Ammon's horn (tissue), 1 donor: ENCODE measurements at places on chromosomes 7 and 10.

- DNase-seq, result no peak
Observed at GRCh38 chr10:49448924-49449323, 53.0 kb upstream of the DRGX start.

GRCh38 chr10:127102176-127102575, 94.2 kb downstream of the INSYN2A start:
- DNase-seq, result no peak

DNA sequence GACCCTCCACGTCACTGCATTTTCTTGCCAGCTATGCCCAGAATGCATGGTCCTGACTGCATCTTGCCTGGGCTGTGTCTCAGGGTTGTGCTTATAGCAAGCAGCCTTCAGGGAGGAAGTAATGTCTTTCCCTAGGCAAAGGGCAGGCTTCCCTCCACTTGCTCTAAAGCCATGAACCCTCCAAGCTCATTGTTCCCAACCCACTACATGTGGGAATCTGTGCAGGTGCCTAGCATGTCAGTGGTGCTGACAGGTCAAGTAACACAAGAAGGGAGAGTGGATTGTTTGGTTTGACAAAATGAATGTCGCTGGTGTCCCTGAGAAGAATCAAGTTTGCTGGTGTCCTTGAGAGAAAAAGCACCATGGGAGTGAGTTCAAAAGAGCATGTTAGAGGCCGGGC, 53.9 kb upstream of the UCN3 start:
- no peak for DNase-seq

GRCh38 chr10:129796710-129797420, 167.2 kb downstream of the EBF3 start:
- no peak for DNase-seq

GRCh38 chr10:76025124-76025477, 593.7 kb downstream of the LRMDA start:
- no peak for DNase-seq

DNA sequence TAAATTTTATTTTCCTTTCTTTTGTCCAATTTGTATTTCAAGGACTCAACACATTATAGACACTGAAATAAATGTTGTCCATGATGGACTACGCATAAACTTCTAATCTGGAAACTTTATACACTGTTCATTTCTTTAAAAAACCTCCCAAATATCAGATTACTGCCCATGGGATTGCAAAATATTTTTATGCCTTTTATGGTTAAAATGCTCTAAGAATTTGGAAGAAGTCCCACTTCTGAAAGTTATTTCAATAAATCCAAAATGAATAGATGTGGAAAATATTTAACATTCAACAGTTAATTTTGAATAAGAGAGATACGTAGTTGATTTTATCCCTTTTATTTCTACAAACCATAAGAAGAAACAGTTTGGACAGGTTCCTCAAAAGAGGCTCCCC, 46.1 kb downstream of the CABCOCO1 start:
- no peak for DNase-seq

DNA sequence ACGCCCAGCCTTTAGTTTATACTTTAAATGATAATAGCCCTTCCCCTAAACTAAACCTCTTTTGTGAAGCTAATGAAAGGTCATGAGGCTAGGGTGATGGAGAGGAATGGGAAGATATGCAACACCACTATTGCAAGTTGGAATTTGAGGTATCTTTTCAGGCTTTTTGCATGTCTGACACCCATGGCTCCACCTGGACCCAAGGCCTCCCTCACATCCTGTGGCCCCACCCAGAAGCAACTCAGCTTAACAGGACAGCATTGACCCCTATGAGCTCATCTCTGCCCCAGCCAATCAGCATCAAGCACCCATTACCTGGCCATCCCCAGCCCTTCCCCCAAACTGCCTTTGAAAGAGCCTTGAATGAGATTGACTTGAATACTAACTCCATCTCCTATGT, 674.2 kb upstream of the NRP1 start:
- no peak for DNase-seq

DNA sequence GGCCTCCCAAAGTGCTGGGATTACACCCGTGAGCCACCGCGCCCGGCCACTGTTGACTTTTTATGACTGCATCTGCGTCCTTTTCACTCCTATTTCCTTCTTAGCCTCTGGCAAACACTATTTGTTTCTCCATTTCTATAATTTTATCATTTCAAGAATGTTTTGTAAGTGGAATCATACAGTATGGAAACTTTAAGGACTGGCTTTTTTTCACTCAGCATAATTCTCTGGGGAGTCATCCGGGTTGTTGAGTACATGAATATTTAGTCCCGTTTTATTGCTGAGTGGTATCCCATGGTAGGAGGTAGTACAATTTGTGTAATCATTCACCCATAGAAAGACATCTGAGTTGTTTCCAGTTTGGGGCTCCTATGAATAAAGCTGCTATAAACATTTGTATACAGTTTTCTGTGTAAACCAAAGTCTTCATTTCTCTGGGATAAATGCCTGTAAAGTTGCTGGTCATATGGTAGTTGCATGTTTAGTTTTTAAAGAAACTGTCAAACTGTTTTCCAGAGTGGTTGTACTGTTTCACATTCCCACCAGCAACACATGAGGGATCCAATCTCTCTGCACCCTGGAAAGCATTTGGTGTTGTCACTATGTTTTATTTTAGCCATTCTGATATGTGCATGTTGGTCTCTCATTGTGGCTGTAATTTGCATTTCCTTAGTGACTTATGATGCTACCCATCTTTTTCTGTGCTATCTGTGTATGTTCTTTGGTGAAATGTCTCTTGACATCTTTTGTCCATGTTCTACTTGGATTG, 139.6 kb upstream of the EEPD1 start:
- DNase-seq, result no peak

DNA sequence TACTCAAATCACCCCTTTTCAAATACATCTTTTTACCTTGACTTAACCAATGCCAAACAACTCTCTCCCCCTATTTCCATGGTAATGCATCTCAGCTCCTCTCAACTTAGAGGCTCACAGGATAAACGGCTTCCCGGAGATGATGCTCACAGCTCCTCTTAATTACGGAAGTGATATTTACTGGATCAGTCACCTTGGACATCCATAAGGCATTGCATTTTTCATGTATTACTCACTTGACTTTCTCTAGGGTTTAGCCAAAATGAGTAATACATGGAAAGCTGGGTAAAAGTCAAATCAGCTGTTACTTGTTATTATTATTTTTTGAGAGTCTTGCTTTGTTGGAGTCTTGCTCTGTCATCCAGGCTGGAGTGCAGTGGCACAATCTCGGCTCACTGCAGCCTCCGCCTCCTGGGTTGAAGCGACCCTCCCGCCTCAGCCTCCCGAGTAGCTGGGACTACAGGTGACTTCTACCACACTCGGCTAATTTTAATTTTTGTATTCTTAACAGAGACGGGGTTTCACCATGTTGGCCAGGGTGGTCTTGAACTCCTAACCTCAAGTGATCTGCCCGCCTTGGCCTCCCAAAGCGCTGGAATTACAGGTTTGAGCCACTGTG, 73.3 kb upstream of the RHEB start:
- DNase-seq, result no peak

- no peak for DNase-seq
Observed at GRCh38 chr7:73823873-73824592, 6.8 kb upstream of the CLDN4 start.
